Muscle of leg (tissue), 16 donors: ENCODE measurements at places on chromosomes 11 and 22. TPM values are rescaled to one million over a fixed set of nuclear protein-coding genes. Genes with fewer than 3 reads are reported as not detected.

WNT11 gene
- 24.8 TPM for total RNA-seq

ZNF408 gene
- 5.8 TPM for total RNA-seq

ZNRF3 gene
- total RNA-seq, result 5.5 TPM

DGKZ gene
- 42.5 TPM for total RNA-seq

TUBA8 gene
- 28.2 TPM for total RNA-seq

SLC22A9 gene
- total RNA-seq, result not detected

ACR gene
- total RNA-seq, result 0.09 TPM

TYR gene
- not detected for total RNA-seq

RAB39A gene
- 0.58 TPM for total RNA-seq
